ENCODE measurements at places on chromosomes 1 and 21. TPM values are rescaled to one million over a fixed set of nuclear protein-coding genes. Genes with fewer than 3 reads are reported as not detected.

GRCh38 chr1:178165196-178165595 lies 71.3 kb downstream of the RASAL2 start:
- H3K36me3 ChIP-seq: no peaks in the 10 kb centered on the region

DNA sequence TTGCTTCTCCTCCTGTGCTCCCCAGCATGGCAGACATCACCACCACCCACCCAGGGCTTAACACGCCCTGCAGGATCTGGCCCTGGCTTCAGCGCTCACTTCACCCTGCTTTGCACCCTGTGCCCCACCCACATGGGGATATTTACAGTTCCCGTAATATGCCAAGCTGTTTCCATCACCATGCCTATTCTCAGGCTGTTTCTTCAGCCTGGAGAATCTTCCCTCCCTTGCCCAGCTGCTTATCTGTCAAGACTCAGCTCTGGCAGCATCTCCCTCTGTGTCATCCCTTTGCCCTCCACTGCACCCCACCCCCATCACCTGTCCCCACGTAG lies 3.6 kb upstream of the AHCYL1 start:
- peaks cover 17% of the 10 kb centered on the region for H3K4me1 ChIP-seq
- H3K27me3 ChIP-seq: peaks cover 11% of the 10 kb centered on the region
- H3K27ac ChIP-seq: no peak overlapping the region
- H3K36me3 ChIP-seq: no peaks in the 10 kb centered on the region
- H3K4me3 ChIP-seq: no peak overlapping the region
- no peak for DNase-seq

DNA sequence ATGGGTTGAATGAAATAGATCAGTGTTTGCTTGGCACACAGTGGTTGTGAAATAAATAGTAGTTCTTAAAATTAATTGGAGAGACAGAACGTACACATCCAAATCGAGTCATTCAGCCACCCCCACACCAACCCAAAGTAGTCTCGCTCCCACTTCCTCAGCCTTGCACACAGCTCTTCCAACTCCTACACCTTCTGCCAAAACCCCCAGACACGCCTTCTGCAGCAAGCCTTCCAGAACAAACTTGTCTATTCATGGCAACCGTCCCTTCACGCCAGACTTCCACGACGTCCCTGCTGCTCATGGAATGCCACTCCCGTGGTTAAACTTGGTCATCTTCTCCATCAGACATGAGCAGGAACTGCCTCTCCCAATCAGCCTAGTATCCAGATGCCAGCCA lies 37.5 kb upstream of the RD3 start:
- H3K36me3 ChIP-seq: no peaks in the 10 kb centered on the region
- peaks cover 4% of the 10 kb centered on the region for H3K4me1 ChIP-seq
- DNase-seq: no peak
- H3K27ac ChIP-seq: no peak overlapping the region

Gene VWA5B1
- total RNA-seq: not detected

GRCh38 chr1:121418369-121419049 lies 233.7 kb downstream of the SRGAP2C start:
- no peaks in the 10 kb centered on the region for H3K27me3 ChIP-seq
- H3K27ac ChIP-seq: no peak overlapping the region
- no peaks in the 10 kb centered on the region for H3K4me1 ChIP-seq
- H3K4me3 ChIP-seq: no peak overlapping the region
- no peaks in the 10 kb centered on the region for H3K36me3 ChIP-seq

- H3K27me3 ChIP-seq: no peaks in the 10 kb centered on the region
- H3K36me3 ChIP-seq: no peaks in the 10 kb centered on the region
- DNase-seq: no peak
- H3K4me1 ChIP-seq: no peaks in the 10 kb centered on the region
- no peak overlapping the region for H3K27ac ChIP-seq
- no peak overlapping the region for H3K4me3 ChIP-seq
Measured at GRCh38 chr1:182718311-182718710, 33.9 kb upstream of the RGS8 start.

Gene SMCP
- not detected for total RNA-seq

GRCh38 chr1:11528611-11529261 lies 49.8 kb downstream of the DISP3 start:
- no peak overlapping the region for H3K27ac ChIP-seq
- H3K36me3 ChIP-seq: no peaks in the 10 kb centered on the region
- H3K4me1 ChIP-seq: no peaks in the 10 kb centered on the region
- no peak for DNase-seq
- no peaks in the 10 kb centered on the region for H3K27me3 ChIP-seq

- H3K27me3 ChIP-seq: peaks cover 11% of the 10 kb centered on the region
- peaks cover 47% of the 10 kb centered on the region for H3K4me1 ChIP-seq
- no peaks in the 10 kb centered on the region for H3K36me3 ChIP-seq
- DNase-seq: peak; percentile 43
- H3K4me3 ChIP-seq: peak overlapping the region; percentile 79
Measured at GRCh38 chr1:23558140-23558871, 995 bp downstream of the ID3 start.

Gene MCOLN2
- total RNA-seq: 0.84 TPM

- H3K4me3 ChIP-seq: no peak overlapping the region
- no peak for DNase-seq
- H3K27me3 ChIP-seq: no peaks in the 10 kb centered on the region
- H3K36me3 ChIP-seq: no peaks in the 10 kb centered on the region
- no peak overlapping the region for H3K27ac ChIP-seq
Measured at GRCh38 chr1:74504933-74505512, 7.4 kb downstream of the LRRC53 start.

Gene PROX1
- not detected for total RNA-seq

Gene SLC2A5
- not detected for total RNA-seq

DNA sequence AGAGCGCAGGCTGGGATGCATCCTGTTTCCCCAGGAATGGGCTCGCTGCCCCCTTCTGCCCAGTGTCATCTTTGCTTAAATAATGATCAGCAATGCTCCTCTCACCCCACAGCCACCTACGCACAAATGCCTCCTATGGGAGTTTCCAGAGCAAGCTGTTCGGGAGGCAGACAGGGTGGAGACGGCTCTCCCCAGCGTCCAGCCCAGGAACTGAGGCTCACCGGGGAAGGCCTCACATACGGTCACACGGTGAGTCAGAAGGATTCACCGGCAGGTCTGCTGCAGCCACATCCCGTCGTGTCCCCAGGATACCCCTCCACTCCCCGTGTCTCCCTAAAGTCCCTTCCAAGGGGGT lies 40.3 kb upstream of the RUNX3 start:
- no peak overlapping the region for H3K27ac ChIP-seq
- H3K4me3 ChIP-seq: no peak overlapping the region
- H3K4me1 ChIP-seq: peaks cover 41% of the 10 kb centered on the region
- DNase-seq: no peak

GRCh38 chr1:180571060-180571831 lies 12.5 kb downstream of the OVAAL start:
- no peaks in the 10 kb centered on the region for H3K27me3 ChIP-seq
- H3K36me3 ChIP-seq: no peaks in the 10 kb centered on the region
- H3K4me1 ChIP-seq: no peaks in the 10 kb centered on the region

Gene MTF1
- 31.2 TPM for total RNA-seq

GRCh38 chr1:145858238-145858900 lies 512 bp downstream of the PIAS3 start:
- peak overlapping the region; percentile 74 for H3K27ac ChIP-seq
- H3K27me3 ChIP-seq: no peaks in the 10 kb centered on the region
- peak overlapping the region; percentile 94 for H3K4me3 ChIP-seq
- peaks cover 26% of the 10 kb centered on the region for H3K36me3 ChIP-seq
- peaks cover 18% of the 10 kb centered on the region for H3K4me1 ChIP-seq
